Stimulated activated CD4-positive, alpha-beta T cell treated with anti-CD3 and anti-CD28 coated beads, Interleukin-1b, Interleukin-23, amount 100 ng/mL, for 24 hours (primary cell): ENCODE measurements at places on chromosomes 13 and 19.

GRCh38 chr19:48870048-48870447, 1.6 kb upstream of the PLEKHA4 start:
- DNase-seq, result no peak

- no peak for DNase-seq
Observed at GRCh38 chr13:39670445-39670844, 15.0 kb downstream of the COG6 start.

DNA sequence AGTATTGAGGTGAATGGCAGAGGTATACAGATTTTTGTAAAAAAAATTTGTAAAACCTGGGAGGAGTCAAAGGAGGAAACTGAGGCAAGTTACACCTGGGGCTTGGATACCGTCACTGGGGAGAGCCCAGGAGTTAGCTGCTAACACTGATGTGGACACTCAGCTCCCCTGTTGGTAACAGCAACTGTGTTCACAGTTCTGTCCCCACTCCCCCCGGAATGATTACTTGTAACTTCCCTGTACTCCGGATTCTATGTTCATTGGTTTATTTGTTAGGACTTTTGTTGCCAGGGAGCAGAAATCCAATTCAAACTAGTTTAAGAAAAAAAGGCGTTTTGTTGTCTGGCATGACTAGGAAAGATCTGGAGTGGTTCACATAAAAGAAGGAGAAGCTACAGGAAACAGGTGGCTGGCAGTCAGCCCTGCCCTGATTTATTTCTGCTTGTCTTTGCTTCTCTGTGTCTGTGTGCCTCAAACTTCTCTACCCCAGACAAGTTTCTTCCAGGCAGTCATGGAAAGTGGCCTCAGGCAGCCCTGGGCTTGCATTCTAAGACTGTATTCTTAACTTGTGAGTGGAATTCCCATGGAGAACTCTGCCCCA, 2.3 kb upstream of the GPR12 start:
- no peak for DNase-seq

GRCh38 chr13:45446181-45446580, 18.6 kb upstream of the COG3 start:
- no peak for DNase-seq

GRCh38 chr19:912181-913079, 589 bp downstream of the R3HDM4 start:
- no peak for DNase-seq

- no peak for DNase-seq
Observed at GRCh38 chr13:75724752-75725517, 88.8 kb downstream of the LMO7 start.

- DNase-seq, result no peak
Observed at GRCh38 chr19:30059741-30060457, 117.9 kb downstream of the URI1 start.

DNA sequence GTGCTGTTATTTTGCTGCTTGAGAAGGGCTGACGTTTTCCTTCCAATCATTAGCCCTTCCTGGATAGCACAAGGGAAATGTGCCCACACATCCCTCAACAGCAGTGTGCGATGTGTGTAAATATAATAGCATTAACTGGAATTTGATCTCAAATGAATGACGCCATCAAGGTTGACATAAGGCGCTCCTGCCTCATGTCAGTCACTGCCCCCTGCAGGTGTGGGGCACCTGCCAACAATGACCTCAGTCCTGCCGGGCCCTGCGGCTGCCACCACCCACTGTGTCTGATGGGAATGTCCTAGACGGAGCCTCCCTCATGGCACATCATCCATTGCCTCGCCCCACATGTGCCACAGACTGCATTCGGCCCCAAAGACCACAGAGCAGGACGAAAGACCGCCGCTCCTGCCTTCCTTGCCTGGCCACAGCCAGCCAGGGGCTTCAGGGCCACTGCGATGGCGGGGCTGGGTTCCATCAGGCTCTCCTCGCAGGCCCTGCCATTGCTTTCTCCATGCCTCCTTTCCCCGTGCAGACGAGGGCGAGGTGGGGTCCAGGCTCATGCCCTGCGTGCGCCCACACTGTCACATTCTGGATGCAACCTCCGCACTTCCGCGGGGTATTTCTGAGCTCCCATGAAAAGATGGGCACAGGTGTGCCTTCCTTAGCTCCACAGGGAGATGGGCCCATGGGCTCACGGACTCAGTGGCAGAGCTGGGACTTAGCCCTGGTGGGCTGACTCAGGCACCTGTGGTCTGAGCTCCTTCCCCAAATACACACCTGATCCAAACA, 146.7 kb downstream of the SOX1 start:
- no peak for DNase-seq

GRCh38 chr19:39352381-39353255, 10.4 kb downstream of the SAMD4B start:
- no peak for DNase-seq

DNA sequence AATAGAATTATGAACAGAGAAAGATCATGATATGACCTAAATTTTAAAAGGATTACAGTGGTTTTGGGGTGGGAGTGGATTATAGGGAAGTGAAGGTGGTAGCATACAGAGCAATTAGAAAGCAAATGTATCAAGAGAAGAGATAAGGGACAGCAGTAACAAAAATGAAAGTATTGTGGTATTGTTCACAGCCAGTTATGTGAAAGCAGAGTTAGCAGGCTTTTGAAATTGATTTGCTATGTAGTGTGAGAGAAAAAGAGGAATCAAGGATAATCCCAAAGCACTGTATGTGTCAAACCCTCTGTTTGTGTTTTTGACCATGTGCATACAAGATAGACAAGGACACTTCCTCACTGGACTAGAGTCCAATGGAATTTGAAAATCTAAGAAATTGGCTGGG, 1721.4 kb downstream of the PCDH9 start:
- DNase-seq, result no peak

- DNase-seq, result no peak
Observed at GRCh38 chr19:33440241-33440640, 66.7 kb downstream of the CEBPG start.
